ENCODE measurements at places on chromosomes 2 and 18.

- peak; percentile 26 for DNase-seq
These were observed 659.3 kb downstream of the ERBB4 start for GRCh38 chr2:211879323-211879722.

DNA sequence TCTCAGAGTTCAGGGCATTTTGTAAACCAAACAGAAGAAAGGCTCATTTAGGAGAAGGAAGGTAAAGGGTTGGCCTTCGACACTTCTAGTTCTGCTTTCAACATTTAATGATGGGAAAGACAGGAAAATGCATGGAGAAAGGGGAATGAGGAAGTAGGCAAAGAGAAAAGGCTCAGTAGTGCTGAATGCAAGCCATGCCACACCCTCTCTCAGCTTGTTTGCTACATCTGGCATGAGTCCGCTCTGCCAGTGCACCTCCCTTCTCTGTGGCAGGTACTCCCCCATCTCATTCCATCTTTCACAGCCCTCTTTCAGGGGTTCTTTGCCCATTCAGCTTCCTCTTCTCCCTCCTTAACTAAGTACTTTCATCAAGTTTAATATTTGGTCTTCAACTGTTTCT lies 120.9 kb upstream of the ITGB6 start:
- DNase-seq, result no peak

DNA sequence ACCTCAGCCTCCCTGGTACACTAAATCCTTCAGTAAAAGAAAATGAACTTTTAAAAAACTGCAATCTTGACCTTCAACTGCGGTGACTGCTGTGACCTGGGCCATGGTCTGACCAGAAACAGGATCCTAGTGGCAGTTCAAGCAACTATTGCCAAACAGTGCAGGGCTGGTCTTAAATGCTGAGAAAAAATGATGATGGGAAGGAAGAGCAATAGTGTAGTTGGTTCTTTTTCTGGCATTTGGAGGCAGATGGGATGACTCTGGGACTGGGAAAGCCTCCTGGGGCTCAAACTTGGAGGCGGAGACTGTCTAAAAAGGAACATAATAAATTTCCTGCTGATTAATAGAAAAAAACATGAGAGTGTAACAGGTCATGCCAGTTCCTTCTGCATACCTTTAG lies 45.4 kb downstream of the CHN1 start:
- DNase-seq, result peak; percentile 45

- DNase-seq, result no peak
These were observed 127.3 kb upstream of the NYAP2 start for GRCh38 chr2:225272173-225272572.

- peak; percentile 75 for DNase-seq
These were observed 455 bp upstream of the DLX1 start for GRCh38 chr2:172084645-172085459.

- DNase-seq, result no peak
These were observed 13.6 kb upstream of the PROC start for GRCh38 chr2:127404466-127405254.

DNA sequence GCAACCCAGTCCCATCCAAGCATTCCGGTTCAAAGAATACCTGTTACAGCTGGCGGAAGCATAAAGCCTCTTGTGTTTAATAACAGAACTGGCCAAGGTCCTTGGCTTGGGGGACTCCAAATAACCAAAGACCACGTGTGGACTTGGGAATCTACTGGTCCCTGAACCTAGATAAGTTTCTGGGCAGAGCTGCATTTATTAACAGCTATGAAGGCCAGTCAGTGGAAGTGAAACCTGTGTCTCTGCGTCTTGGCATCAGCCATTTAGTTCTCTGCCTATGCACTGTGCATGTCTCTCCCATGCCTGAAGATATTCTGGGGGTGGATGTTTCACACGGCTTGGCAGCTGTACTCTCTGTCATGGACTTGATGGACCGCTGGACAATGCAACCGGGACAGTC lies 137.7 kb downstream of the CCBE1 start:
- DNase-seq, result no peak

DNA sequence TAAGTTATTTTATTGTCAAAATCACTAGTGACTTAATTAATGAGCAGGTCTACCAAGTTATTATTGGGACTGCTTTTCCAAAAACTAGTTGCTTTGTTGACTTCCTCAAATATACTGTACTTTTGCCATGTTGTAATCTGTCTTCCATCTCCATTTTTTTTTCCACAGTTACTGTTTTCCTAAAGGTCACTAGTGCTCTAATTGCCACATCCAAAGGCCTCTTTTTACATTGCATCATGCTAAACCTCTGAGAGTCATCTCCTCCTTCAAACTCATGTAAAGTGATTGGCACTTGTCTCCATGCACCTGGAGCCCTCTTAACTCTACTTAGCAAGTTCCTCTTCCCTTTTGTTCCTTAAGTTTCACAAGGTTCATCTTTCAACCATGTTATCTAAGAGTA lies 11.8 kb downstream of the PMAIP1 start:
- DNase-seq, result no peak

GRCh38 chr2:219570194-219570923 lies 980 bp downstream of the OBSL1 start:
- peak; percentile 43 for DNase-seq

DNA sequence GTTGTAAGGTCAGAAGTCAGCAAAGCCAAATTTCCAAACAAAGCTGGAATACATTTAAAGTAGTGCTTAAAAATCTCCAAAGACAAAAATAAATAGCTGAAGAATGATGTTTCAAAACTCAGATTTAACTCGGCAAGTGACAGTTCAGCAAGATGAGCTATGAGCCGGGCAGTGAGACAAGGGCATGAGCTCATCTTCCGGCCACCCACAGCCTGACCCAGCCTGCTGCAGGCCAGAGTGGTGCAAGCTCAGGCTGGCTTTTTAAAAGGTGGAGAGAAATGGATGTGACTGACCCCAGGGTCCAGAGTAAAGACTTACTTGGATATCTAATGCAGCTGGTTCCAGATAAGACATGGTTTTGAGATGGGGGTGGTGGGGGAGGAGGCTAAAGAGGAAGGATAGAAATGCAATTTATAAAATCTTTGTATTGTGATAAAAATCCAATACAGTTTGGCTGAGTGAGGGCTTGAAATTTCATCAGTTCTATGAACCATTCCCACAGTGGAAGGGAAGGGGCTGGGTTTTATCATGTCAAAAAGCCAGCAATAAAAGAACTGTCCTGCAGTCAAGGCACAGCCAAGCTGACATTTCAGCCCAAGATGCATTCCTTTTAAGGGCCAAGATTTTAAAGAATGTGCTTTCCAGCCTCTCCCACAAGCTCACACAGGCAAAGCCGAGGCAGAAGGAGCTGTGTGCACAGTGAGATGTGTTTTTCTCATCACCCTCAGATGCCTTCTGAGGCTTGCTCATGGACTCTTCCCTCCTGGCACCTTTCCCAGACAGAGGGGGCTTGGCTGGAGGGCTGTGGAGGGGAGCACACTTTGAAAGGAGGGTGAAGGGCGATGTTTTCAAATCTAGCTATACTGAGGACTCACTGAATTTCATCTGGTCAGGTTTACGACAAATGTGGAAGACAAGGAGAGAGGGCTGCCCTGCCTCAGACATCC lies 97.9 kb upstream of the KLHL29 start:
- peak; percentile 56 for DNase-seq

GRCh38 chr2:37688771-37689468 lies 17.5 kb upstream of the CDC42EP3 start:
- DNase-seq, result no peak

- no peak for DNase-seq
These were observed 22.4 kb upstream of the EML6 start for GRCh38 chr2:54701029-54701428.

DNA sequence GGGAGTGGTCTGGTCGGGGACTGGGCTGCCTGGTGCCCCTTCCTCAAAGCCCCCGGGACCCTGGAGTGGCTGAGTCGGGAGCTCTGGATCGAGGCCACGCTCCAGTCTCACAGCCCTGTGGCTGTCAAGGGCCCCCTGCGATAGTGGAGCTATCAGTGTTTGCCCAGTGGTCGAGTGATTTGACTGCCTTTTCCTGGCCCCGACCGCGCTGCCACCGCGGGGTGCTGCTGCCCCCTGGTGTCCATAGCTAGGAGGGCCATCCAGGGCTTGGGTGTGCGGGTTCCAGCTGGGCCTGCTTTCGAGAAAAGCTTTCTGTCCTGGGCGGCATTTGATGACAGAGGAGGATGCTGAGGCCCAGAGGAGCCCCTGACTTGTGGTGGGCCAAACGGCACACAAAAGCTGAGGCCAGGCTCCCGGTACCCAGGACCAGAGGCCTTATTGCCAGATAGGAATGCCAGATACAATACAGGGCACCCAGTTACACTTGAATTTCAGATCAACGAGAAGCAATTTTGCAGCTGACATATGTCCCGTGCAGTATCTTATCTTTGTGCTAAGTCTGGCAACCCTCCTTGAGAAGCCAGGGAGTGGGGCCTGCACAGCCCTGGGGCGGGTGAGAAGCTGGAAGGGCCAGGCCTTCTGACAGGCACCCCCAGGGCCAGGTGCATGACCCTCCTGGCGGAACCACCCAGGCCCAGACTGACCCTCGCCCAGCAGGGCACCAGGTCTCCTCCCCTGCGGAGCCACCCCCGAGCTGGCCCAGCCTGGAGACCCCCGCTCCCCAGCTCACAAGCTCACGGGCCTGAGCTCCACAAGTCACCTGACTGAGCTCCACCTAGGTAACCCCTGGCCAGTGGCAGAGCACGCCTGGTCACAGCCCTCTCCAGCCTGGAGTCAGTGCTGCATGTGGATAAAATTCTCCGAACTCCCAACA lies 13.0 kb downstream of the ODC1 start:
- peak; percentile 70 for DNase-seq

Data from testis (tissue), 5 donors.